ENCODE measurements at places on chromosomes 3 and 15. TPM values are rescaled to one million over a fixed set of nuclear protein-coding genes. Genes with fewer than 3 reads are reported as not detected.

DNA sequence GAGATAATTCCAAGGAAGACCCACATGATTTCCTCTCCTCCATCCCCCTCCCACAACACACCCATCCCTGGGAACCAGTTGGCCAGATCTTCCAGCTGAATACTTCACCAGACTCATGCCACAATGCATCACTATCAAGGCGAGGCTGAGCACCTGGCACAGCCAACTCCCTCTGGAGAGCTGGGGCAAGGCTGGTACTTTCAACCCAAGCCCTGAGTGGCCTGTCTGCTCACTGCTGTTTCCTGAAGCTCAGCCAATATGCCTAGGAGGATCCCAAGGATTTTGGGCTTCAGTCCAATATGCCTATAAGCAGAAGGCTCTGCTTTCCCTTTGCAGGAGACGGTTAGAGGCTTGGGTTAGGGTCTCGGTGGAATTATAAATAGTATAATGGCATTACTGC is 90.9 kb upstream of the NEO1 start:
- DNase-seq, result no peak

HDAC11 gene
- total RNA-seq, result 23.7 TPM

CISH gene
- 1.9 TPM for total RNA-seq

PCSK6 gene
- 11.0 TPM for total RNA-seq

SERPINI2 gene
- total RNA-seq, result not detected

IMPG2 gene
- 0.35 TPM for total RNA-seq

GRCh38 chr15:37586976-37587375 is 347.5 kb upstream of the TMCO5A start:
- no peak for DNase-seq

DNA sequence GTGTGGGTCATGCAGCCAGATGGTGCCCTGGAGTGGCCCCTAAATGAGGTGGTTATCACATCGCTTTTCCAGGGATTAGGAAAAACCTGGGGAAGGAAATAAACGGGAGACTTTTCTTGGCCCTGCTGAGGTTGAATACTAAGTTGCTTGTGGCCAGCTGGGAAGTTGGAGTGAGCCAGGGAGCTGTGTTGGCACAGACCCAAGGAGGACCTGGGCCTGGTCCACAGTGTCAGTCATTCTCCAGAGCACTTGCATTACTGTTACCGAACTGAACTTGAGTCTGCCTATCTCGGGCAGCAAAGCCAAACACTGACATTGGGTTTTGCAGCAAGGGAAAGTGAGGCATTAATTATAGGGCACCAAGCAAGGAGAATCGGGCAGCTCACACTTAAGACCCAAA is 339.0 kb downstream of the GABRB3 start:
- DNase-seq, result no peak

GRCh38 chr3:122533931-122534334 is 19.2 kb upstream of the KPNA1 start:
- peak; percentile 95 for DNase-seq

DNA sequence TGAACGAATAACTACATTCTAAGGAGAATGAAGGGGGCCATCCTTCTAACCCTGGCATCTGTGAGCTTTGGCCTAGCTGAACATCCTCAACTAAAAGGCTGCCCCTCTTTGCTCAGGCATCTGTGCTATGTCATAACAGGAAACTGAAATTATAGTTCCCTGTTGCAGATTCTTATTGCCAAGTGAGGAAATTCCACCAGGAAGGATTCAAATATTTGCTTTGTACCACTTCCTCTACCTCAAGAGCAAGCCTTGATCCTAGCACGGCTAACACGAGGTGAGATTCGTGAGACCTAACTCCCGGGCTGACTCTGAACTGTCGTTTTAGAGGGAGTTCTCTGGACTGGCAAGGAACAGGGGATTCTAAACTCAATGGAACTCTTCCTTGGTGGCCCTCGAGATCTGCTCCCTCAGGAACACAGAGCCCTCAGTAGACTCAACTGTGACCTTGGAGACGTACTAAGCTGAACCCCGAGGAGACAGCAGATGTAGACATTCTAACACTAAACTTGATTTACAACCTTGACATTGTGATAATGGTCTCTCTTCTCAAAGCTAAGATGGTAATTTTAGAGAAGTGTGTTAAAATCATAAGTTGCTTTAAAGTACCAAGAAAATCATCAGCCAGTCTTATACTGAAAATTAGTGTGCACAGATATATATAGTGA is 4.2 kb downstream of the SPG21 start:
- DNase-seq, result no peak

GRCh38 chr3:144052275-144052674 is 80.7 kb downstream of the DIPK2A start:
- no peak for DNase-seq

DPPA4 gene
- not detected for total RNA-seq

DNA sequence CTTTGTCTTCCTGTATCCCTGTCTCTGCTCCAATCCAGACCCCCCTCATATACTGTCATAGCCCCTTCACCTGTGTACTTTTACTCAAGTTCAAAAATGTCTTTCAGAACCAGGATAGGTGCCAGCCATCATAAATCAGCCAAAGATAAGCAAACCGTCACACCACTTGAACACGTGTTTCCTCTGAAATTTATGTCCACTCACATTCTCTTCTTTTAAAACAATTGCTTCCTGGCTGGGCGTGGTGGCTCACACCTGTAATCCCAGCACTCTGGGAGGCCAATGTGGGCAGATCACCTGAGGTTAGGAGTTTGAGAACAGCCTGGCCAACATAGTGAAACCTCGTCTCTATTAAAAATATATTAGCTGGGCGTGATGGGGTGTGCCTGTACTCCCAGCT is 74.1 kb downstream of the IGF2BP2 start:
- no peak for DNase-seq

MESP2 gene
- not detected for total RNA-seq

PLSCR2 gene
- 1.4 TPM for total RNA-seq

- DNase-seq, result no peak
Observed at GRCh38 chr3:8581806-8582445, 62.7 kb downstream of the SSUH2 start.

- DNase-seq, result no peak
Observed at GRCh38 chr15:68630836-68631235, 52.0 kb downstream of the CORO2B start.

RHO gene
- total RNA-seq, result not detected

- no peak for DNase-seq
Observed at GRCh38 chr3:10290481-10291176, 2.1 kb downstream of the GHRL start.

DNA sequence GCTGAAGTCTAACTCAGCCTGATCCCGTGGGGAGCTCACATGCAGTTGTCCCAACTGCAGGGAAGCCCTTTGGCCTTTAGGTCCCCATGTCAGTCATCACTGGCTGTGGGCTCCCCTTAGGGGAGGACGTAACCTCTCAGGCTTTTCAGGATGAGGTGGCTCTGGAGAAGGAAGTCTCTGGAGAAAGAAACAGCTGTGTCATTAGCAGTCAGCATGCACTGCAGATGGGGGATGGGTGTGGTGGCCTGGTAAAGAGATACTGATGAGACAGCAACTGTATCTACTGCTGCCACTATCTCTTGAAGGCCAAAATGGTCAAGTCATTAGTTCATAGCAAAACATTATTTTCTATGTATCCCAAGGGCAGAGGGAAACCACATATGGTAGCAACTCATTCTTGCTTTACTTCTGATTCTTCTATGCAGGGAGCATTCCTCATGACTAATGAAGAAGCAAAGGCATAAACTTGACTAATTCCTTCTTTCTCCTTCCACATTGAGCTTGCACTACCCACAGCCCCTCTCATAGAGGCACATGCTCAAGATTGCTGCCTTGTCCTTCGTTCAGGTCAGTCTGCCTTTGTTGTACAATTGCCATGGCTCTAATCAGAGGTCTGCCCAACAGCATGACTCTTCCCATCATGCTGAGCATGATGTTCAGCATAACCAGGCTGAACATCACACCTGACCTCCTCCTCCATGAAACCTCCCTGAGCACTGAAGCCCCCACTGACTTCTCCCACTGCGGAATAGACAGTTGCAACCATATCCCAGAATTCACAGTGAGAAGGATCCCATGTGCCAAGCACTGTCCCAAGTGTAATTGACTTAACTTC is 47.8 kb upstream of the TMEM158 start:
- no peak for DNase-seq

GRCh38 chr15:59244337-59244736 is 37.7 kb downstream of the LDHAL6B start:
- peak; percentile 94 for DNase-seq

DNA sequence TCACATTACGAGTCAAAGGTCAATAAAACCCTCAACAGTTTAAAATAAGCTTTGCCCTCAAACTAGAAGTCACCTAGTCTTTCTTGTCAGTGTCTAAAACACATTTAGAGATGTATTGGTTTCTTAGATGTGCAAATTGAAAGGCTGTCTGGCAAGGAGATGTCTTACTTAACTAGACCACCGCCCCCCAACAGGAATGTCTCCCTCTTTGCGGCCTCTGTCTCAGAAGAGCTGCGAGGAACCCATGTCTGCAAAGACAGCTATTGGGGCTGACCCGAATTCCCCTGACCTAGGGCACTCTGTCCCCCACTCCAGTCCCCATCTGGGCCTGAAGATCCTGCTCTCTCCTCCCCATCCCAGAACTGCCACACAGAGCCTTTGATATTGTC is 46.3 kb downstream of the ZIC4 start:
- no peak for DNase-seq

DNA sequence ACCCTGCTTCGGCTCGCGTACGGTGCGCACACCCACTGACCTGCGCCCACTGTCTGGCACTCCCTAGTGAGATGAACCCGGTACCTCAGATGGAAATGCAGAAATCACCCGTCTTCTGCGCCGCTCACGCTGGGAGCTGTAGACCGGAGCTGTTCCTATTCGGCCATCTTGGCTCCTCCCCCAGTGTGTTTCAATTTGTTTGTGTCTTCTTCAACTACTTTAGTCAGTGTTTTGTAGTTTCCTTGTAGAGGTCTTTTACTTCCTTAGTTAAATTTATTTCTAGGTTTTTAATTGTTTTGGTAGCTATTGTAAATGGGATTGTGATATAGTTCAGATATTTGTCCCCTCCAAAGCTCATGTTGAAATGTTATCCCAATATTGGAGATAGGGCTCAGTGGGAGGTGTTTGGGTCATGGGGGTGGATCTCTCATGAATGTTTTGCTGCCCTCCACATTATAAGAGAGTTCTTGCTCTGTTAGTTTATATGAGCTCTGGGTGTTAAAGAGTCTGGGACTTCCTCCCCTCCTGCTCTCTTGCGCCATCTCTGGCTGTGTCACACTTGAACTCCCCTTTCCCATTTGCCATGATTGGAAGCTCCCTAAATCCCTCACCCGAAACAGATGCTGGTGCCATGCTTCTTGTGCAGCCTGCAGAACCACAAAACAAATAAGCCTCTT is 304.4 kb downstream of the DOCK3 start:
- DNase-seq, result no peak

GOLGA8S gene
- total RNA-seq, result 0.10 TPM

OR5H14 gene
- not detected for total RNA-seq

DPH3 gene
- total RNA-seq, result 24.7 TPM

ATP13A5 gene
- not detected for total RNA-seq

DNA sequence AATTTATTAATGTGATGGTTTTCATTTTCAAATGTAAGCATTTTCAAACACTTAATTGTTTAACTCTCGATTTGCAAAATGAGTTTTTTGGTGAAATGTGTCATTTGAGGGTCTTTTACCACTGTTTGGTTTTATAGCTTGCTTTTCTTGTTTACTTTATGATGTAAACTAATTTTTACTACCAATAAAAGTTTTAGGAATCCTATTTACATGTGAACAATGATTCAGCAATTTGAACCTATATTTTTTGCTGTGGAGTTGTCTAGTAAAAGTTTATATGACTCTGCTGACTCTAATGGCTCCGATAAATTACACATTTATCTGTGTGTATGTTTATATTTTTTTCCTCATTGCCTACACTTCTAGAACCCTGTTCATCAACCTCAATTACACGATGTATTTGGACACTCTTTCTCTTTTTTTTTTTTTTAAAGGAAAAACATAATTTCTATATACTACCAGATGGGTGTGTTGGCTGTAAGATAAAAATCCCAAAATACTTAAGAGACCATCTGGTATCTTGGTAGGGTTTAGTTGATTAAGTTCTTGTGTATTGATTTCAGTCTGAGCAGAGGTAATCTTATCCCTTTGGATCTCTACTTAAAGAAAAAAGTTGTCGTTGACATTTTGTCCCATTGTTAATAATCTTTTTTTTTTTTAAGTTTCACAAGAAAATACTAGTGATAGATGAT is 89.5 kb downstream of the PTPRG start:
- no peak for DNase-seq

DNA sequence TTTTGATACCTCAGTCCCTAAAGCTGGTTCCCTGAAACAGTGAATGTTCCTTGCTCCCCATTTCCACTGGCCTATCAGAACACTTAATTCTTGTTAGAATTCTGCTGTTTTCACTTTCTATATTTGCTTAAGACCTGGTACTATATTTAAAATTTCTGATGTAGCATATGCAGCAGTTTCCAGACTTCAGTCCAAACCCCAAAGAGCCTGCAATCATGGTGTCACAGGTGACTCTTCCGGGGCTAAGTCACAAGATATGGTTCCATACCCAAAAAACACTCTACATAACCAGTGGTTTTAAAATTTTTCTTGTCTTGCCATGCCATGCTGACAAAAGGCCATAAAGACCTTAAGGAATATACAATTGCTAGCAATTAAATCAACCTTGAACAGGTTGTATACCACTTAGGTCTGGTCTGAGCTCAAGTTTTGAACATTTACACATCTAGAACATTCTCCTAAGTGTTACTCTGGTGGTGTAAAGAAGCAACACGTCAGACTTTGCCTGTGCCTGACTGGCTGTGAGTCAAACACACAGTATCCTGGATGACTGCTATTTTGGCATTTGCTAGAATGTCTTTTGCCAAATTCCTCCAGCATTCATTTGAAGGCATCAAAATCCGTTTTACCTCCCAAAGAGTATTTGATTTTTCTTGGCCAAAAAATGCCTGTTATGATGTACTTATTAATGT is 160.0 kb downstream of the FRMD5 start:
- peak; percentile 64 for DNase-seq

OXNAD1 gene
- 18.5 TPM for total RNA-seq

DNA sequence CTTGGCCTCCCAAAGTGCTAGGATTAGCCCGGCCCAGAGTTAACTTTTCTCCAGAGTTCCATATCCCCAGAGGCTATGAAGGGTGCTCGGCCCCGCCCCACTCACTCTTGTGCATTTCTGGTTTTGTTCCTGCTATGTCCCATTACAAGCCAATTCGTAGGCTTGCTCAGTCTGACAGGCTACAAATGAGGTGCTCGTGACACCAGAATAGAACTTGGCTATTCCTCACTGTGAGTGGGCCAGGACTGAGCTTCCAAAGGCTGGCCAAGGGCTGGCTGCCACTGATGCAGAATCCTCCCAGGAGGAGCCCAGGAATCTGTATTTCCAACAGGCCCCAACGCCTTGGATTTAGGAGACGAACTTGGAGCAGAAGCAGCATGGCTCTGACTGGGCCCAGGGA is 282.7 kb upstream of the C2CD4B start:
- DNase-seq, result no peak

- no peak for DNase-seq
Observed at GRCh38 chr15:32029409-32029861, 880 bp upstream of the CHRNA7 start.

Measured in renal cortical epithelial cell (primary cell).